B cell (primary cell): ENCODE measurements at places on chromosomes 11 and 22. TPM values are rescaled to one million over a fixed set of nuclear protein-coding genes. Genes with fewer than 3 reads are reported as not detected.

Gene TOM1
- 53.2 and 54.2 TPM in 2 replicates for total RNA-seq

Gene RAC2
- total RNA-seq = 249 and 273 TPM in 2 replicates

Gene SMIM35
- 4.5 and 4.8 TPM in 2 replicates for total RNA-seq

Gene PAAF1
- total RNA-seq = 19.5 and 19.9 TPM in 2 replicates

Gene ALDH3B1
- 0.39 and 0.81 TPM in 2 replicates for total RNA-seq

Gene EXPH5
- 0.37 and 0.66 TPM in 2 replicates for total RNA-seq

Gene MOV10L1
- not detected in 2 replicates for total RNA-seq

Gene CTR9
- total RNA-seq = 46.7 and 52.0 TPM in 2 replicates

Gene CBY1
- 20.7 and 21.7 TPM in 2 replicates for total RNA-seq
